Esophagus mucosa (tissue), 1 donor: ENCODE measurements at places on chromosomes 2 and 18.
A peak's percentile ranks its signal among the peaks of the same experiment; 100 is the strongest.

GRCh38 chr2:237966250-237966564 is 607 bp upstream of the UBE2F start:
- no peak for ATAC-seq

- ATAC-seq = no peak
These were observed 22.0 kb upstream of the HNMT start for GRCh38 chr2:137942037-137942832.

DNA sequence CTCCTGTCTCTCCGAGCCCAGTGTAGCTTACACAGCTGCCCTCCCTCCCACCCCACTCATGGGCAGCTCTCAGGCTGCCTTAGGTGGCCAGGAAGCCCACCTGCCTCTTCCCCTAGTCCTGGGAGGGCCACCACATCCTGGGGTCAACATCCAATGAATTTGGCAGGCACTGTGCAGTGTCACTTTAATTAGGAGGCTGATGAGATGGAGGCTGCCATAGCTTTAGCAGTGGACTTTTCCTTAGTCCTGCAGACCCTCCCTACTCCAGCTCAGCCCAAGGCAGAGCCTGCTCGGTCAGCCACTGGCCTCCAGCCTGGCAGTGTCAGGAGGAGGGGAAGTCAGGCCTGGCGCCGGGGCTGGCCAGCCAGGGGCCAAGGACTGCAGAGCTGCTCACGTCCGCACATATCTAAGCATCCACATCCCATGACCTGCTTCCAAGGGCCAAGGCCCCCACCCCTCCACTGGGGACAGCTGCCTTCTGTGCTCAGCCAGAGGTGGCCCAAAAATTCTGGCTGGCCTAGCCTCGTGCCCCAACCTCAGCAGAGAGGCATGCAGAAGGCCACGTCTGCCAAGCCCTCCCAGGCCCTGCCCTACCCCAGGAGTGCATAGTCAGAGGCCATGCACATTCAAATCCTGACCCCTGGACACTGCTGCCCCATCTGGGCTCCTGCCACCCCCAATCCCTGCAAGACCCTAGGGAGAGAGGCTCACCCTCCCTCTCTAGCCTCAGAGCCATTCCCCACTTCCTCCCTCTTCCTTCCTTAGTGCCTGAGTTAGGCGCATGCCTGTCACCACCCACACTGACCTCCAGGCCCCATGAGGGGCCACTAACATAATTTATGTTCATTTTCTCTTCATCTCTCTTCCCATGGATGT is 33.1 kb downstream of the ADRA2B start:
- peak; percentile 38 for ATAC-seq

DNA sequence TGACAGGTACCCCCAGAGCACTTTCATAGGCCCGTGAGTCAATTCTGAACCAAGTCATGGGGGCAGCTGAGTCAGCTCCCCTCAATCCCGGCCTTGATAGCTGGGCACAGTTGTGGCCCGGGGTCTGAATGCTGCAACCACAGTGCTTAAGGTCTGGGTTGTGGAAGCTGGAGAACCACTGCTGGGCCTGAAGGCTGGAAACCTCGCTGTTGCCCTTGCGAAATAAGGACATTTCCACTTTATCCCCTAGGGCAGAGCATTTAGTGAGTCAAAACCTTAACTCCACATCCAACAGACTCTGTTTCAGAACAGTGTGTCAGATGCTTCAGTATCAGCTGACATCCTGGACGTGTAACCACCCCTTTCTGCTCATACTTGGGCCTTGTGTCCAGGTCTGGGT is 58.6 kb downstream of the SP110 start:
- ATAC-seq = no peak

DNA sequence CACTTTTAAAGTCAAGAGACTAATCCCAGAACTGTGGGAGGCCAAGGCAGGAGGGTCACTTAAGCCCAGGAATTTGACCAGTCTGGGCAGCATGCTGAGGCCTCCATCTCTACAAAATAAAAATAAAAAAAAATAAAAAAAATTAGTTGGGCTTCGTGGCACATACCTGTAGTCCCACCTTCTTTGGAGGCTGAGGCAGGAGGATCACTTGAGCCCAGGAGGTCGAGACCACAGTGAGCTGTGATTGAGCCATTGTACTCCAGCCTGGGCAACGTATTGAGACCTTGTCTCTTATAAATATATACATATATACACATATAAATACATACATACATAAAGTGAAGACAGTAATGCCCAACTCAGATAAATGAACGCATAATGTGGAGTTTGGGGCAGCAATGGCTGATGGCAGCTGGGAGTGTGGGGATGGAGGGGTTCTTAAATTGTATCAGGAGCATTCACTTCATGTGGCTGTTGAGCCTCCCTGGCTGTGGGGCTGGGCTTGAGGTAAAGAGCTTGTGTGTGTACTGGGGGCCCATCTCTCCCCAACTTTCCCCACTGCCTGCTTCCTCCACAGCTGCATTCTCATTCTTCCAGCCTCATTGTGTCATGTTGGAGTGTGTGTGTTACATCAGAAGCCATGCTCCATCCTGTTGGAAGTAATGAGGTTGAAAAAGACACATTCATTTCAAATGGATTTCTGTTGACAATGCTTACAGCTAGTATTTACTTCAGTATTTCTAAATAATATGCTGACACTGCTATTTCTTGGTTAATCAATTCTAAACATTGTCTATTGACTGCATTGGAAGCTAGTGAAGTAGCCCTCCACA is 96.5 kb upstream of the HS6ST1 start:
- ATAC-seq = no peak

GRCh38 chr18:8400825-8401224 is 208.4 kb upstream of the RAB12 start:
- ATAC-seq = no peak

GRCh38 chr2:157866202-157866601 is 9.9 kb downstream of the ACVR1 start:
- no peak for ATAC-seq

- no peak for ATAC-seq
These were observed 167.7 kb downstream of the ZFP36L2 start for GRCh38 chr2:43058726-43059110.

DNA sequence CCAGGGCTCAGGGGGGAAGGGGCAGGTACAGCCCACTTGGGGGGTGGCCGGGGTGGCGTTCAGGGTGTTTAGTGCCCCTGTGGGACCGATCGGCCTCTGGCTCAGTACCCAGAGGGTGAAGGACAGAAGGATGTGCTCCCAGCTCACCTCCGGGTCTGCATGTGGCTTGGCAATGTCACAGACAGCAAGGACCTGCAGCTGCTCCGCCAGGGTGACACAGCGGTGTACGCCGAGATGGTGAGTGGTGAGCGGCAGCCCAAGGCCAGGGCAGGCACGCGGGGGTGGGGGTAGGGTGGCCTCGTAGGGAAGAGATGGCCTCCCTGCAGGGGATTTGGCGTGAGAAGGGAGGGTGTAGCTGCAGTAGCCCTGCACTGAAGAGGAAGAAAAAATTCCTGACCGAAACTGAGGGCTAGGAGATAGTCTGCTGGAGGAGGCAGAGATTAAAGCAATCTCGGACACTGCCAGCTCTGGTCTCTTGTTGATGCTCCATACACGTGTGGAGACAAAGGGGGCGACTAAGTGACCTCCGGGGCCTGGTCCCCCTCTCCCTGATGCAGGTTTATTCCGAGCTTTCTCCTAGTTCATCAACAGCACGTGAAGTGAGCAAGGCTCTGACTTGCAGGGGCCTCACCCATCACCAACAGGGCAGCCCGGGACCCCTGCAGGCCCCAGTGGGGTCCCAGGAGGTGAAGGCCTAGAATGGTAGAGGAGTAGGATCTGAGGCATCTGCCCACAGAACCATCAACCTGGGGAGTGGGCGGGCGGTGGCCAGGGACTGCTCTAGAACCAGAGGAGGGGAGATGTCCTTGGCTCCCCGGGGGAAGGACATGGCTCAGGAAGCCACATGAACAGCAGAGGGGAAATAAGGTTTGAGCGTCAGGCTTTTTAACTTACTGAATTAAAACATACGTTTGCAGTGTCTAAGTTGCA is 45.4 kb downstream of the FER1L5 start:
- no peak for ATAC-seq

DNA sequence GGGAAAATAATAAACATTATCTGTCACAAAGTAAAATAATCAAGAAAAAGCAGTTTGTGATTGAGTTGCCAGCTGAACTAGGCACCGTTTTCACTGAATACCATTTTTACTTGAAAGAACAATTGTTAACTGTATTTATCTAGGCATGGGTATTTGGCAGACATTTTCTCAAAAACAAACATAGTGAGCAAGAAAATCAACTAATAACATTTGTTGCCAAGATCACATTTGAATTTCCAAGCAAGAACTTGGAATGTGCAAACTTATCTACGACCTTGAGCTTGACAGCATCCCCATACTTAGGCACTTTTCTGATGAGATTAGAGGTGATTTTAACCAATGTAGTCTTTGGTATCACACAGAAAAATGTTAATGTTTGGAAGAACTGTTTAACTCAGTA is 16.7 kb downstream of the SS18 start:
- ATAC-seq = no peak

DNA sequence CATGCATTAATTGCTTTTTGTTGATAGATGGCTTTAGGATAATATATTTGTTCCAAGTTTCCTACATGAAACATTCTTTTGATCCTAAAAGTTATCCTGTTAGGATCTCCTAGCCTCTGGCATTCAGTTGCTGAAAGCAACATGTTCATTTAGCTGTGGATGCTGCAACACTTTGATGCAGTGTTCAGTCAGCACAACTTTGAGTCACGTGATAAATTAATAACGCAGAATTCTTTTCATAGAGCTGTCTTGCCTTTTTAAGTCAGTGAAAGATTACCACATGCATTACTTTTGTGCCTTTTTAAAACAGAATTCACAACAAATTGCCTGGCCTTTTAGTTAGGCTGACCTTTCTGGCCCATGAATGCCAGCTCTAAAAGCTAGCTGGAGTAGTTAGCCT is 1467.9 kb upstream of the ZEB2 start:
- ATAC-seq = no peak

DNA sequence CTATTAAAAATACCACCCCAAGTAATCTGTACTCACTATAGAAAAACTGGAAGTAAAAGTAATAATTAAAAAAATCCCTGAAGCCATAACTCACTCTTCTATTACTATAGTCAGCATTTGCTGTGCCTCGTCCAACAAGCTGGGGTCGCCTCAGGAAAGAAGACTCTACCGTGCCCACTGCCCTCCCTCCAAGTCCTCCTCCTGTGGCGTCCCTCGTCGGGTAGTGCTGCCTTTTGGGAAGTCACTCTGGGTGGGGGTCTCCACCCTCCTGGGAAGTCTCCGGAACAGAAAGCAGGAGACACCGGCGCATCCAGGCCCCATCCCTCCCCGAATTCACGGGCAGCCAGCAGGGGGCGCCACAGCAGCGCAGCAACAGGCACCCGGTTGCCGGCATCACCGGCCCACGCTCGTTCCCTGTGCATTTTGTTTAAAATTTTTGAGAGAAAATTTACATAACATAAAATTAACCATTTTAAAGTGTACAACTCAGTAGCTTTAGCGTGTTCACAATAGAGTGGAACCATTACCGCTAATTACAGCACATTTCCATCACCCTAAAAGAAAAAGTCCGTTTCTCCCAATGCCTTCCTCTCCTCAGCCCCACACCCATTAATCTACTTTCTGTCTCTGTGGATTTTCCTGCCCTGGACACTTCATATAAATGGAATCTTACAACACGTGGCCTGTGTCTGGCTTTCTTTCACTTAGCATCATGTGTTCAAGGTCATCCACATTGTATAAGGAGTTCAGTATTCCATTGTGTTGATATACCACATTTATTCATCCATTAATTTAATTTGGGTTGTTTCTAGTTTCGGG is 62.2 kb downstream of the ADNP2 start:
- peak; percentile 54 for ATAC-seq

GRCh38 chr2:218980735-218981389 is 4.1 kb downstream of the FEV start:
- no peak for ATAC-seq
